Stimulated activated CD8-positive, alpha-beta memory T cell treated with anti-CD3 and anti-CD28 coated beads, Interleukin-4, amount 100 ng/mL, for 4 hours (primary cell): ENCODE measurements at places on chromosomes 4 and X.

GRCh38 chr4:86092684-86093083 lies 267.2 kb downstream of the MAPK10 start:
- no peak for DNase-seq

DNA sequence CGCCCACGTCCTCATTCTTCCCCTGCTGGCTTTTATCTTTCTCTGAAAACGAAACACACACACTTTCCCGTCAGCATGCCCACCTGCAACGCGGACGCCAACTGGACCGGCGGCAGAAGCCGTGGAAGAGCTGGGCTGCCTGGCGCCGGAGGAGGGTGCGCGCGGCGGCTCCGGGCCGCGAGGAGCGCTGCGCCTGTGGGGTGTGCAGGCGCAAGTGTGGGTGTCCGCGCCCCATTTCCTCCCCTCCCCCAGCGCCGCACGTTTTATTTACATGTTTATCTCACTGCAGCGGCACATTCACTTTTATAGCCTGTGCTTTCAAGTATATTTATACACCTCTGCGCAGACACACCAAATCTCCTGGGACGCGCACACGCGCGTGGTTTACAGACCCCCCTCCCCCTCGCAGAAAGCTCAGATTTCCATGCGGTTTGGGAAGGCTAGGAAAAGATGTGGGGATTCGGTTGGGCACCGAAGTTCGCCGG lies 1.5 kb downstream of the PITX2 start:
- DNase-seq, result no peak

DNA sequence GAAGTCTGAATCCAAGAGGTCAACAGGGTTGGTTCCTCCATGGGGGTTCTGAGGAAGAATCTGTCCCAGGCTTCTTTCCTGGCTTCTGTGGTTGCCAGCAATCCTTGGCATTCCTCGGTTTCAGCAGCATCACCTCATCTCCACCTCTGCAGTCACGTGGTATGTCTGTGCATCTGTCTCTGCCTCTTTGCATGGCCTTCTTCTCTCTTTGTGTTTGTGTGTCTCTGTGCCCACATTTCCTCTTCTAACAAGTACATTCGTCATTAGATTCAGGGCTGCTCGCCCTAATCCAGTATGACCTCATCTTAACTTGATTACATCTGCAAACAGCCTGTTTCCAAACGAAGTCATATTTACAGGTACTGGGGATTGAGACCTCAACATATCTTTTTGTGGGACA lies 114.0 kb downstream of the BCOR start:
- DNase-seq, result no peak

GRCh38 chr4:187417721-187418120 lies 577.9 kb upstream of the ZFP42 start:
- DNase-seq, result no peak

GRCh38 chrX:48025561-48025960 lies 18.8 kb downstream of the SPACA5 start:
- no peak for DNase-seq
